ENCODE measurements at places on chromosomes 3 and 15.

DNA sequence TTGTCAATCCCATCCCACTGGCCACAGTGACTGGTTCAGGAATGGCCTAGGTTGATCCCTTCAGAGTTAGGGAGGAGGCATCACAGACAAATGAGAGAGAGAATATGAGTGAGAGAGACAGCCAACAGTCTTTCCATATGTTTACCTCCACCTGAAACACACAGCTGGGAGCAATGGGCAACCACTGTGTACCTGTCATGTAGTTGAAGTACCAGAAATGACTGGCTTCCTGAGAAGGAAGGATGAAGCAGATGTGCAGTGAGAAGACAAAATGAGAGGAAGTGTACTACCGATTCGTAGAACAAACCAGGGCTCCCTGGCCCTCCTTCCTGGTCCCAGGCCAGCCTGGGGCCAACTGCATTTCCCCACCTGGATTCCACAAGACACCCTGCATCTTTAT is 27.4 kb downstream of the SRGAP3 start:
- DNase-seq = no peak

DNA sequence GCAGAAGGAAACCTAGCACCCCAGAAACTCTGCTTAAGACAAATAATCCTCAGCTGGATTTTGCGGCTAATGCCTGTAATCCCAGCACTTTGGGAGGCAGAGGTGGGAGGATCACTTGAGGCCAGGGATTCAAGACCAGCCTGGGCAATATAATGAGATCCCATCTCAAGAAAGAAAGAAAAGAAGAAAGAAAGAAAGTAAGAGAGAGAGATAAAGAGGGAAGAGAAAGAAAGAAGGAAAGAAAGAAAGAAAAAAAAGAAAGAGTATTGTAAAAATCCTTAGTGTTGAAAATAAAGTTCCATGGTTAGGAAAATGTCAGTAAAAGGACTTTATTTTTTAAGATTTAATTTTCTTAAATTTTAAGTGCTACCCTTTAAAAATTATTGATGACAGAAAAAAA is 54.9 kb upstream of the LRRFIP2 start:
- DNase-seq = no peak

GRCh38 chr3:47343471-47343971 is 37.3 kb upstream of the PTPN23 start:
- DNase-seq = no peak

GRCh38 chr15:31397851-31398661 is 71.4 kb downstream of the KLF13 start:
- no peak for DNase-seq

DNA sequence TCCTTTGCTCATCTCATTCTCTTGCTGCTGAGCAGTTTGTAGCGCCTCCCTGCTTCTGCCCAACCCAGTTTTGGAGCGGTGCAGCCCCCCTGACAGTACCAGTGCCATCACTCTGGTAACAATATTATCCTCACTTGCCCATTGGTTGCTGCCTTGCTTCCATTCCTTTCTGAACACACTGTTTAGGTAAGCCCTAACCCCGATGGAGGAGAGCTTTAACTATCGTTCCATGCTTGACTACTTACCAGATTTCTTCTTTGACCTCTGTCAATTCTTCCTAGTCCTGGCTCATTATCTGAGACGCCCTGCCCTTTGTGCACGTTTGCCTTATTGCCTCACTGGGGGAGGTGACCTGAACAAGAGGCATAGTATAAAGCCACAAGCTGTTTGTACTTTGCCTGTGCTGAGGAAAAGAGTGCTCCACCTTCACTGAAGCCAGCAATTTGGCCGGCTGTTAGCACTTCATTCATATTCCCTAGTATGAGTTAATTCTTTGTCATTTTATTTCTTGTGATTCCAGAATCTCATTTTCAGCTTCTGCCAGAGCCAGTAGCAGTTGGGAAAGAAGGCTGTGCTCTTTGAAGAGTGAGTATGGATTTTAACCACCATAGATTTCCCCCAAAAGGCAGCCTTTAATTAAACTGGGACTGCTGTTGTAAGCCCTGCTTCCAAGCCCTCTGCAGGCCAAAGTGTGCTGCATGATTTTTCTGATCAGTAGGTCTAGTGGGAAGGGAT is 11.9 kb downstream of the ABHD6 start:
- DNase-seq = no peak

- DNase-seq = no peak
Measured at GRCh38 chr3:113262304-113262665, 50.9 kb downstream of the BOC start.

GRCh38 chr3:117016378-117016777 is 306.8 kb downstream of the TUSC7 start:
- DNase-seq = no peak

GRCh38 chr3:126125341-126125740 is 41.4 kb upstream of the SLC41A3 start:
- DNase-seq = no peak

DNA sequence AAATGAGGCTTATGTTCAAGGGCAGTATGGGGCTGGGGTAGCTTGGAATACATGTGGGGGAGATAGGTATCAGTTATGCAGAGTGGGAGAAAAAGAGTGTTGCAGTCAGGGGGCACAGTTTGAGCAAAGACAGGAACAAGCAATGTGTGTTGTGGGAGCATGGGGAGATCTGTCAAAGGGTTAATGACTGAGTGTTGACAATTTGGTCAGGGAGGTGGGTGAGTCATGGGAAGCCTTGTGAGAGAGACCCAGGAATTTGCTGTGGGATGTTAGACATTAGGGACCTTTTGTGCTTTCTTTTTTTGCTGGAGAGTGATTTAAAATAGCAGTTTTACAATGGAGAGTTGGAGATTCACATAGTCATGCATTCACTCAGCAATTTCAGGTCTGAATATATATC is 221.6 kb upstream of the NR2E3 start:
- no peak for DNase-seq

DNA sequence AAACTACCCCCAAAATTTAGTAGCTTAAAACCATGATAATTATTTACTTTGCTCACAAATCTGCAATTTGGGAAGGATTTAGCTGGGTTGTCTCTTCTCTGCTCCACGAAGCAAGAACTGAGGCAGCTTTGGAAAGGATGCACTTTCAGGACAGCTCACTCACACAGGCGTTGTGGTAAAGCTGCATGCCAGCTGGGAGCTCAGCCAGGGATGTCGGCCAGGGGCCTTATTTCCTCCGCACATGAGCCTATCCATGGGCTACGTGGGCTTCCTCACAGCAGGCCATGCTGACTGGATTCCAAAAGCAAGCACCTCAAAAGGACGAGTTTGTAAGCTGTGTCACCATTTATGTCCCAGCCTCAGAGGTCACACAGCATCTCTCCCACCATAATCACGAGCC is 301.3 kb upstream of the IGF1R start:
- DNase-seq = no peak

DNA sequence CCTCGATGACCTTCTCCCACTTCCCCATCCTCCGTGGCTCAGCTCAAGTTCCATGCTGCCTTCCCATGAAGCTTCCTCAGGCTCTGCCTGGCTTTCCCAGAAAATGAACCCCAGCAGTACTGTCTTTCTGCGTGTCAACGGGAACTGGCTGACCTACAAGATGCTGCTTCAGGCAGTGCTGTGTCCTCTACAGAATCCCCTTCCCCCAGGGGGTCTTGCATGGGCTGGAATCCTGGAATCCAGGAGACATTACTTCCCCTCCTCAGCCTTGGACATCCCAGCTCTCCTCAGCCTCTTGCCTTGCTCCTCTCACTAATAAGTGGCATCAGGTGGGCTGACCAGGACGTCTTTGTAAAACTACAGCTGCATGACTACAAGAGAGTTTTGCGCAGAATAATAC is 5.4 kb downstream of the CCDC12 start:
- DNase-seq = no peak

GRCh38 chr3:127546970-127547733 is 43.4 kb downstream of the TPRA1 start:
- no peak for DNase-seq

DNA sequence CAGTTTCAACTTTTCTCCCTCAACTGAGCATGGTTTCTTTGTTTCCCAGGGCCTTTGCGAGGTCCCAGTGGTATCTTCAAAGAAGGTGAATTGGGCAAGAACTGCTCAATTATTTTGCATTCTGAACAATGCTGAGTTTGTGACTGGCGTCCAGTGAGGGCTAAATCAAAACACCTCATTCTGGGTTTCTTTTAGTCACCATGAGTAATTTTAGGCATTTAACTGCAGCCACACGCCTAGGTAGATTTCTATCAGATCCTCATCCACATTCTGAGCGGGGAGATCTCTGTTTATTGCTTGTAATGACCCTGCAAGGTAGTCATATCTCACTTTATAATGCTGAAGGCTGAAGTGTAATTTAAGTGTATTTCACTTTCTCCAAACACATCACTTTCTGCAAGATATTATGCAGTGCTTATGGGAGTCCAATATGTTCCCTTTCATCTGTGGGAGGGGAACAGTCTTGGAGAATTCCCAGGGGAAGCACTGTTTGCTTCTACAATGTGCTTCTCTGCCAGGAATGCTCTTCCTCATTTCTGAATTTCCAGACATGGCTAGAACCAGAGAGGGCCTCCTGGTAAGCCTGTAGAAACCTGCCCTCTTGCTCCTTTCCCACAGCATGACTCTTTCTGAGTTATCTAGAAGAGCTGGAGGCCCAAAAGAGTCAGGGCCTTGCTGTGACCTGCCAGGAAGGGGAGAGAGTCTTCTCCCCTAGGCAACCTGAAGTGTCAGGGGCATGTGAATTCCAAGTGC is 91.7 kb downstream of the FRMD4B start:
- DNase-seq = no peak

- DNase-seq = no peak
Measured at GRCh38 chr15:92393071-92393979, at the start of gene ST8SIA2. ST8SIA2 (plus strand) TSS chr15:92393881; CDS start chr15:92394065, 184 bp downstream.

DNA sequence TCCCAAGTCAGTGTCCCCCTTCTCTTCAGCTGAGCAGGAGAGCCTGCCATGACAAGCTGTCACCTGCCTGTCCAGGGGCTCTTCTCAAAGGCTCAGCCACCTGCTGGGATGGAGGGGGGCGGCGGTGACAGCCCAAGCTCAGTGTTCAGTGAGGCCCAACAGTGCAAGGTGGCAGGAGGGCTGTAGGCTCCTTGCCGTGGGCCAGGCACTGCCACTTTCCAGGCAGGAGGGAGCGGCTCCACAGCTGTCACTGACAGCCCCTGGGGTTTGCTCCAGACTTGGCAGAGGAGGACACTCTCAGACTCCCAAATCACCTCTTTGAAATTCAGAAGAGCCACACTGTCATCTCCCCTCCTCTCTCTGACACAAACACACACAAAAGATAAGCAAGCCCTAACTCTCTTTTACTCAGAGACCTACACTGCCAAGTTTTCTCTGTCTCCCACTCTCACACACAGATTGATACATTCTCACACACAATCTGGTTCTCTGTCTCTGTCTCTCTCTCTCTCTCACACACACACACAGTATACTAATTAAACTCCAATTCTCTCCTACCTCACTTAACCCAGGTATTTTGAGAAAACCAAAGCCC is 443.3 kb downstream of the EPHB1 start:
- DNase-seq = no peak

DNA sequence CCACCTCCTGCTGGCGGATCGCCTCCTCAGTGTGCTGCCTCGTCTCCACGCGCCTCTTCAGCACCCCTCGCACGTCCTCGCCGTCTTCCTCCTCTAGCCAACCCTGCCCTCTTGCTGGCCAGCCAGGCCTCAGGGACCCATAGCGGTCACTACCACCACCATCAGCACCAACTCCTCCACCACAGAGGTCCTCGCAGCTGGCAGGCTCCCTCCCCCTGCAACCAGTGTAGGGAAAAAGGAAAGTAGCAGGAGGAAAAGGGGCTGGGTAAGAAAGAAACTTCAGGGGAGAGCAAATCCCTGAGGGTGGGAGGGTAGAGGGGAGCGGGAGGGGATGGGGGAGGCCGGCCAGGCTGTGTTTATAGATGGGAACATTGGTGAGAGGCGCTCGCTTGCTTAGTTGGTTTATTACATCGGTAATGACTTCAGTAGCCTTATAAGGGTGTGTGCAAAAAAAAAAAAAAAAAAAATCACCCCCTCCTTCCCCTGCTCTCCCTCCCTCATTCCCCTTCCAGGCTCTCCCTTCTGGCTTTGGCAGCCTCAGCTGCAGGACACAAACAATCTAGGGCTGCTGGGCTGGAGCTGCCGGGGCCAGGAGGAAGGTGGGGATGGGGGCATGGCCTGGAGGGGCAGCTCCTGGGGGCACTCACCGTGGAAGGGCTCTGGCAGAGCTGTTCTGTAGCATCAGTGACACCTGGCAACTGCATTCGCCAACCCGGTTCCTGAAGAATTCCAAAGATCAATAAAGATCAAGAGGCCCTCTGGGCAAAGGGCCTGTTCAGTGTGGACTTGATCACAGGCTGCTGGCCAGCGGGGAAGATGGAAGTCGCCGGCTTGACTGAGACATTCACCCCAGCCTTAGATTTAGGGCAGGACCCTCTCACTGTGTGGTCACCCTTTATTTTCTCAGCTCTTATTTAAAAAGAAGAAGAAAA is 116.2 kb upstream of the HACD2 start:
- no peak for DNase-seq

- no peak for DNase-seq
Measured at GRCh38 chr3:85785766-85786165, 827.0 kb downstream of the CADM2 start.

DNA sequence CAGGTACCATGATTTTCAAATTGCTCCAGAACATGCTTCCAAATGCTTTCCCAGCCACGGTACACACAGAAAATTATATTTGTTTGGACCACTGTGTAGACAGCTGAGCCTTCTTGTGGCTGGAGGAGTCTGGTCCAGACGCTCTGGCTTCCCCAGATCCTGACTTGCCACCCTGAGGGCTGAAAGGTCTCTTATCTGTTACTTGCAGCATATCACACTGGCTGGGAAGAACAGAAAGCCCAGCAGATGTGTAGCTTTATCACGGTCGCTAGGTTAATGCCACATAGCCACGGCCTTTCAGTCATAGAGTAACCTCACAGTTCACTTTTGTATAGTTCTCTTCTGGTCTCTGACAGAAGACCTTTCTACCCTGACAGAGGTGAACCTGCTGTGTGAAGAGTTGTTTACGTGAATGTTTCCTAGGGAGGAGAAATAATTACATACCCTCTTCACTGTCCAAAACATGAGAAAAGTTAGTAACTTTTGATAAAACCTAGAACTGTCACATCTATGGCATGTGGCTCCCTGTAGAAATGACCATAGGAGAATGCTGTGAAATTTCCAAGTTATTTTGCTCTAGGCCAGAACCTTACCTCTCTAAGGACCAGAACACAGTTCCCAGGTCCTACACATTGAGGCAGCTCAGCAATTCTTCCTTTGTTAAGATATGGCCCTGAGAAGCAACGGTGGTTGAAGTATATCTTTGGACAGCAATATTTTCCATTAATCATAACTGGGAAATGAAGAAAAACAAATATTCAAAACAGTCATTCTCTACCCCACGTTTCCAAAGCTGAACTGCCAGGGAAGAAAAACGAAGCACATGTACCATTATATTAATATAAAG is 15.8 kb upstream of the STIMATE start:
- no peak for DNase-seq

Measured in T-cell (primary cell).